Stimulated activated CD4-positive, alpha-beta T cell treated with anti-CD3 and anti-CD28 coated beads, Interleukin-12 subunit alpha, Interleukin-12 subunit beta, amount 100 ng/mL, for 4 hours (primary cell): ENCODE measurements at places on chromosomes 2 and 18.

GRCh38 chr18:3248062-3248657, 559 bp downstream of the MYL12A start:
- DNase-seq = no peak

- no peak for DNase-seq
These were observed 137.8 kb downstream of the PID1 start for GRCh38 chr2:229133155-229133772.

DNA sequence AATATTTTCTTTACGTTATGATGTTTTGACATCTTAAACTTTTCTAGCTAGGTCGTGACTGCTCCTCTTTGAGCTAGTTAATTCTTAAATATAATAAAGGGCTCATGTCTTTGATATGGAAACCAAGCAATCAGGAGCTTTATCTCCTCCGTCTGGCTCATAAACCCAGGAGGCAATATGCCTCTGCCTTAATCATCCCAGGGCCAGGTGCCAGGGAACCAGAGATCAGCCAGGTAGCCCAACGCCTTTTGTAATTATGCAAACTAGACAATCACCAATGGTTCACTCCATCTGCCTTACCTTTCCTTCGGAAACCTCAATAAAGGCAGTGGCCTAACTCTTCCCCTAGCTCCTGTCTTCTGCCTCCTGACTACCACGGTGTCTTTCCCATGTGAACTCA, 213.7 kb downstream of the KCNJ3 start:
- no peak for DNase-seq

DNA sequence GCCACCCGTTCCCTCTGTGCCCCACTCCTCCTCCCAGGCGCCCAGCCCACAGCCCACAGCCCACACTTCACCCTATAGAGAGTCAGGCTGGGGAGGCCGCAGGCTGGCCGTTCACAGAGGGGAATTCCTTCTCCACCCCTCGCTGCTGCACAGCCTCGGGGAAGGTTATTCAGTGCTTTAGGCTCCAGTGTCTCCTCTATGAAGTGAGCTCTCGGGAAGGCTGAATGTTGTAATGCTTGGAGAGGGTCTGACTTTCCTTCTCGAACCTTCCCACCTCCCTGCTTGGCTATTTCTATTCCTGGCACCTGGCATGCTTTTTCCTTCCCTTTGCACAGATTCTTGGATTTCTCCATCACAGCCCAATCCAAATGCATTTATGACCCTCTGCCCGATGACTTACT, 62.5 kb upstream of the SMAD7 start:
- DNase-seq = no peak

GRCh38 chr2:23636426-23636825, 251.4 kb downstream of the KLHL29 start:
- DNase-seq = no peak

GRCh38 chr18:34901299-34901698, 139.9 kb upstream of the MAPRE2 start:
- no peak for DNase-seq

DNA sequence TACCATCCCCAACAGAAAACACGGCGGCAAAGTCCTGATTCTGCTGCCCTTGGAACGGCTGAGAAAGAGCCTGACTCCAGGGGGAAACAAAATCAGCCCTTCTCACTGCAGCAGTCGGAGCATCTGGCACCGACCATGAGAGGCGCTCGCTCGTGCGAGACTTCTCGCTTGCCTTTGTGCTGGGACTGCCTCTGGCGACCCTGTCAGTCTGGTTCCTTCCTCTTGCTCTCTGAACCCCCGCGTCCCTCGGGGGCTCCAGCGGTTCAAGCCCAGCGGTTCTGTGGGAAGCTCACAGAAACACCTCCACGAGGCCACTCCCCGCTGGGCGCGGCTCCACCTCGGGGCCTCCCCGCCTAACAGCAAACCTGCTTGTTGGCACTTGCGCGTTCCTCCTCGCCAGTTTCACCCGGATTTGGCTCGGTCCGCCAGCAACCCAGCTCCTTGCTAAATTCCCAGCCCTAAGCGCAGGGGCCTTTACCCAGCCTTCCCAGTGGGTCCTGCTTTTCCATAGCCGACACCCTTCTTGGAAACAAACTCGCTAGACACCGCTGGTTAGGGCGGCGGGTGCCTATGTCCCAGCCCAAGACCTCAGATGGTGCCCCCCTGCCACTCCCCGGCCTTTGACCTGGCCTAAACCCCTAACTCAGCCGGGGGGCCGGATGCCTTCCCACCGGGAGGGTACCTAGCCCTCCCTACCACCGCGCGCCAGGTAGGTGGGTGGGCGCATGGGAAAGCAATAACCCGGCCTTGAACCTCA, 2.2 kb downstream of the RND3 start:
- no peak for DNase-seq

- no peak for DNase-seq
These were observed 273.4 kb upstream of the SIX2 start for GRCh38 chr2:45282646-45283045.
